ENCODE measurements at places on chromosomes 6 and 20.

DNA sequence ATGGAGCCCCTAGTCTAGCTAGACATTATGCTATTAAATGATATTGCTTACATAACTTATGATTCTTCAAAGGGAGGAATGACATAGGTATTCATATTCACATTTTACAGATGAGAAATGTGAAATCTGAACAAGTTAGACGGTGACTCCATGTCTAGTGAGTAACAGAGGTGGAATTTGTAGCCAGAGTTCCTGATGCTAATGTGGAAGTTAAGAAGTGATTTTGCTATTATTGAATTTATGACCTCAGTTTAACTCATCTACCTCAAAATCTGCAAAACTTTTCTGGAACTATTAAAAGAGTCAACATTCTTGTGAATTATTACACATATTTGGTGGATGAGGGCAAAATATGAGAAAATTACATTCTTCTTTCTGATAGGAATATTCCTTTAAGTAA, 347.6 kb upstream of the MMS22L start:
- peak; percentile 81 for DNase-seq

- DNase-seq = peak; percentile 100
Observed at GRCh38 chr20:35616465-35617396, 1.1 kb downstream of the SPAG4 start.

DNA sequence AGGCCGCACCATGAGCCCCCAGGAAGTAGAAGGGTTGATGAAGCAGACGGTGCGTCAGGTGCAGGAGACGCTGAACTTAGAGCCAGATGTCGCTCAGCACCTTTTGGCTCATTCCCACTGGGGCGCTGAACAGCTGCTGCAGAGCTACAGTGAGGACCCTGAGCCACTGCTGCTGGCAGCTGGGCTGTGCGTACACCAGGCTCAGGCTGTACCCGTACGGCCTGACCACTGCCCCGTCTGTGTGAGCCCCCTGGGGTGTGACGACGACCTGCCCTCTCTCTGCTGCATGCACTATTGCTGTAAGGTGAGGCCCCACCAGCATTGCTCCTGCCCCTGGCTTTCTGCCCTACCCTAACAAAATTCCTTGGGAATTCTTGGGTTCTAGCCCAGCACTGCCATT, 13.1 kb downstream of the DNPH1 start:
- no peak for DNase-seq

GRCh38 chr20:29690274-29690673, 1567.2 kb upstream of the DEFB115 start:
- DNase-seq = no peak

DNA sequence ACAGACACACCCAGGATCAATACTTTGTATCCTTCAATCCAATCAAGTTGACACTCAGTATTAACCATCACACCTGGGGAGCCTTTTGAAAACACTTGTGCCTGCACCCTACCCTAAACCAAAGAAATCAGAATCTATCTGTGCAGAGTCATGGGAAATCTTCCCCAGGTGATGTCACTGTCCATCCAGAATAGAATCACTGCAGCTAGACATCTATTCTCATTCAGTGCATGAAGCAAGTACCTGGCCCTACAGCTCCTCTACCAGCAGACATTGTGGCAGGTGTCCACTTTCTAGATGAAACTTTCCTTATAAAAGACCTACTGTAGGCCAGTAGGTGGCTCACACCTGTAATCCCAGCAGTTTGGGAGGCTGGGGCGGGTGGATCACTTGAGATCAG, 262.4 kb upstream of the MARCKS start:
- no peak for DNase-seq

GRCh38 chr6:40782355-40782754, 195.2 kb upstream of the LRFN2 start:
- DNase-seq = no peak

DNA sequence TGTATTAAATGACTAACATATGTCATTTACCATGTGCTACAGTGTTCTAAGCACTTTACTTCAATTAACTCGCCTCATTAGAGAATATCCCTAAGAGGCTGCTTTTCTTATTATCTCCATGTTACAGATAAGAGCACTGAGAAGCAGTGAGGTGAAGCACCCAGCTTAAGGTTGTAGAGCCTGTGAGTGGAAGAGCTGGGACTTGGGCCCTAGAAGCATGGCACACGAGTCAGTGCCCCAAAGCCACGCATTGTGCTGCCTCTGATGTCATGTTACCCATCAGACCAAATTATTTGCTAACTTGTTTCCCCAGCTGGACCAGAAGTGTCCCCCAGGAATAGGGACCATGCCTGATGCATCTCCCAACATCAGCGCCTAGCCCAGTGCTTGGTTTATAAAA, 34.1 kb downstream of the POFUT1 start:
- no peak for DNase-seq

DNA sequence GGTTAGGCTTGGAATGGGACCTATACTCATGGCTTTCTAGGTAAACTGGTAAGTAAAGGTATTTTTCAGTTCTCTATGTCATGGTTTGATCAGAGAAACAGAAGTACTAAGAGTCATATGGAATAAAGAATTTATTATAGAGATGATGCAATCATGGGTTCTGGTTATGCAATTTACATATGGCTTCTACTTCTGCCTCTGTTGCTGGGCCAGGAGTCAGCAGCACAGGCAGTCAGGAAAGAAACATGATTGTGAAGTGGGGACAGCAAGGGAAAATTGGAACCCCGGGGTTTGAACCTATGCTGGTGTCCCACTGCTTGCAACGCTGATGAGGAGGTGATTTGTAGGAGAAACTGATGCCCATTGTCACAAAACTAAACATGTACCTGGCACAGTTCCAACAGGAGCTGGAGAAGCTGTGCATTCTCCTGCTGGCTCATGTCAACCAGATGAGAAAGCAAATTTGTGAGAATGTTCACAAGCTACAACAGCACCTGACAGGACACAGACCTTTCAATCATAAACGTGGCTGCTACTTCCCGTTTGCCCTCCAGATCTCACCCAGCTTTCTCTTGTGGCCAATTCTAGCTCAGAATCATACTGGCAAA, 887.1 kb downstream of the TFAP2A start:
- no peak for DNase-seq

GRCh38 chr6:92231171-92231701, 1188.1 kb downstream of the EPHA7 start:
- no peak for DNase-seq

GRCh38 chr20:445514-446336, 16.6 kb downstream of the TBC1D20 start:
- DNase-seq = no peak

GRCh38 chr6:146985111-146985510, 219.1 kb upstream of the STXBP5 start:
- DNase-seq = no peak

DNA sequence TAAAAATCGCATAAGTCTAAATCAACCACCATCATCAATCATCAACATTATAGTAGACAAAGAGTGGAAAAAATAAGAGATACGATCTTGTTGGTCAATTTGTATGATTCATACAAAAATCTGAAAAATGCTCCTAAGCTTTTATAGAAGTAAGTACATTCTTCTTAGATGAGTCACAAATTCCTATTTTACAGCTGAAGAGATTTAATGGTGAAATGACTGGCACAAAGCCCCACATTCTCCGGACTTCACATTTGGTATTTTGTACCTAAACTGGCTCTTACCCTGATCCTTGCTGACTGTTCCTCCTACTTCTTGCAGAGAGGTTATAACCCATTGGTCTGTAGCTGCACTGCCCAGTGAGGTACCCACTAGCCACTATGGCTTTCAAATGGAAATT, 29.9 kb upstream of the PREP start:
- peak; percentile 92 for DNase-seq

- no peak for DNase-seq
Observed at GRCh38 chr6:5723841-5724691, 282.7 kb downstream of the NRN1 start.

GRCh38 chr6:43993881-43994523, 133.2 kb downstream of the MRPL14 start:
- DNase-seq = no peak

DNA sequence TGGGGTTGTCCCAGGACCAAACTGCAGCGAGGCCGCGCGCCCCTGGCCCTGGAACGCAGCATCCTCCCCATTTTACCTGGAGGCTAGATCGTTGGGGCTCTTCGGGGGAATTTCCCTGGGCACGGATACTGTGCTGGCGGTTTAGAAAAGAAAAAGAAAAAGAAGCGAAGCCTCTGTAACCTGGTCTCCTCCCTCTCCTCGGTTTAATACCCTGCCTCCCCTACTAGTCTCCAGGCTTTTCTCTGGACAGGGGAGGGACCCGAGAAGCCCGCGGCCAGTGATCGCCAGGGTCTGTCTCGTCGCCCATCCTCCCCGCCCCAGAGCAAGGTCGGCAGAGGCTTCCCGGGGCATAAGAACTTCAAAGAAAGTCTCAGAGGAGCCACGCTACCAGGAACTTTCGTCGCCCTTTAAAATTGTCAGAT, 6.1 kb upstream of the LAMP5 start:
- no peak for DNase-seq

- DNase-seq = no peak
Observed at GRCh38 chr6:32491700-32492099, 38.4 kb downstream of the HLA-DRB5 start.

All from fibroblast of skin of right quadriceps (primary cell).